ENCODE measurements at places on chromosomes 13 and 19.

- peak; percentile 9 for DNase-seq
Measured at GRCh38 chr19:6947745-6948144, 60.4 kb downstream of the ADGRE1 start.

DNA sequence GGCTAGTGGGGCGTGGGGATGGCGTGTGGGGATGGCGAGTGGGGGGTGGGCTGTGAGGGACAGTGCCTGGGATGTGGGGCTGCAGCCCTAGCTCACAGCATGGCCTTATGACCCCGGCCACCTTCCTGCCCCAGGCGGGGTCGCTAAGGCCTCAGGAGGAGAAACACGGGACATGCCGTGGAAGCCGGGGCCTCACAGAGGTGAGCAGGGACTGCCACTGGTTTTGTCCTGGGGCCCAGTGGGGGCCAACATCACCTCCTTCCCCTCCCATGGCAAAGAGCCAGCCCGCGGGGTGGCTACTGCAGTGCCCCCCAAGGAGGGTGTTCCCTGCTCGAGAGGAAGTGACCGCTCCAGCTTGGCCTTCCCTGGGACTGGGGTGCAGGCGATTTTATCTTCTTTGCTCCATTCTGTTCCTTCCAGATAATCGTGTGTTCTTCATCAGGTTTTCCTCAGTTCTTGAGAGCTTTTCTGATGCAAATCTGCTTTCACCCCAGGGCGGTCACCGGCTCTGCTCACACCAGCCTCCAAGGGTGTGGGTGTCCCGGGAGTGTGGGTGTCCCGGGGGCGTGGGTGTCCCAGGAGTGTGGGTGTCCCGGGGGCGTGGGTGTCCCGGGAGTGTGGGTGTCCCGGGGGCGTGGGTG, 1.2 kb downstream of the F7 start:
- no peak for DNase-seq

DNA sequence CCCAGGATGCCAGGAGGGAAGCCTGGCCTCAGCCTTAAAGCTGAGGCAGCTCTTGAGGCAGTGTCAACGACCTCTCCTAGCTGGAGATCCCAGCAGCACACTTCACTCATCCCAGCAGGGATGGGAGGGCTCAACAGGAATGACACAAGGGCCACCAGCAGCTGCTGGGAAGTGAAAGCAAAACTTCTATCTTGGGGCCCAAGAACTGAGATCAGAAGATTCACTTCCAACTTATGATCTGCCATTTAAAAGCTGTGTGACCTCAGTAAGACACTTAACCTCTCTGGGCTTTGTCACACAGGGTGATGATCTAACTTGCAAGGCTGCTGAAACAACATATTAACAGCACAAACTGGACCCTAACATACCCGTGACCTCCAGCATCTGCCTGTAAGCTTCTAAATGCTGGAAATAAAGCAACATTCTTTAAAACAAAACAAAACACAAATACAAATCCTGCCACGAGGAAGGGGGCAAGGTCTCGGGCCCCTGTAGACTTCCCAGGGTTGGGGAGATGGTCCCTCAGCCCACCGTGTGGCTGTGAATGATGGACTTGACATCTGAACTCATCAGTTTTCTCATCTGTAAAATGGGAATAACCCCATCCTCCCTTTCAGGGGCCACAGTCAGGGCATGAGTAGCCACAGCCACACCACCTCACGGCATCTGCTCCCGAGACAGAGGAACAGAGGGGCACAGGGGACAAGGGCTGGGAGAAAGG, 22.7 kb downstream of the ELL start:
- no peak for DNase-seq

GRCh38 chr19:12453495-12453894, 12.7 kb upstream of the ZNF443 start:
- DNase-seq, result no peak

DNA sequence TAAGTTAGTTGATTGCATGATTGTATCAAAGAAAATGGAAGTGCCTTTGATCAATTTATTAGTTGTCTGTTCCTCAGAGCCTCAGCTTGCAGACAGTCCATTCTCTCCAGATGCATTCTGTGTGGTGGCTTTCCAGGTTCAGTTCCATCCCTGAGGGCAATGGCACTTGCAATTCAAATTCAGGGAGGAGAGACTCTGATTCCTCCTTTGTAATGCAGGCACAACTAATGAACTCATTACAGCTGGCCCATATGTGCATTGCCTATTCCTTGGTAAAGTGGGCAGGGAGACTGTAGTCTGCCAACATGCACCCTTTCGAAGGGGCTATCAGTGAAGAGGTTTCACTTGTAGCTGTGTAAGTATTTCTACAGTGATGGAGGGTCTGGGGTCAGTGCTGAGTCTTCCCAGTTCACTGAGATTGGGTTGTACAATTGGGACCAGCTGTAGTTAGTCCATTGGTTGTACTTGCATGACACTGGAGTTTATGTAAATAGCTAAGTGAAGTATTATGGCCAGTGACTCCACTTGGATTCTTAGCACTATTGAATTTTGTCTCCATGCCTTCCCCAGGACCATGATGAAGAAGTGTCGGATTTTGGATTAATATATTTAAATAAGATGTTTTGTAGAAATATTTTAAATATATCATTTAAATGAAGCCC, 401.7 kb downstream of the GPC6 start:
- no peak for DNase-seq

- no peak for DNase-seq
Measured at GRCh38 chr19:13092606-13093235, 9.9 kb downstream of the LYL1 start.

- DNase-seq, result no peak
Measured at GRCh38 chr19:39943586-39943985, 9.2 kb upstream of the FCGBP start.

DNA sequence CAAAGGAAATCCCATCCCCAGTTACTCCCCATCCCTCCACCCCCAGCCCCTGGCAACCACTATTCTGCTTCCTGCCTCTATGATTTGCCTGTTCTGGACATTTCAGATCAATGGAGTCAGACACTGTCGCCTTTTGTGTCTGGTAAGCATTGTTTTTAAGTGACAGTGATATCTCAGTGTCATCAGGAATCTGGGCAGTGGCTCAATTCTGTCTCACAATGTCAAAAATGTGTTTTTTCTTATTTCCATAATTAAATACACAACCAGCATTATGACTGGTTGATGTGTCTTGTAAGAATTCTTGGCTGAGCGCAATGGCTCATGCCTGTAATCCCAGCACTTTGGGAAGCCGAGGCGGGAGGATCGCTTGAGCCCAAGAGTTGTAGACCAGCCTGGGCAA, 20.2 kb upstream of the PGLS start:
- no peak for DNase-seq

DNA sequence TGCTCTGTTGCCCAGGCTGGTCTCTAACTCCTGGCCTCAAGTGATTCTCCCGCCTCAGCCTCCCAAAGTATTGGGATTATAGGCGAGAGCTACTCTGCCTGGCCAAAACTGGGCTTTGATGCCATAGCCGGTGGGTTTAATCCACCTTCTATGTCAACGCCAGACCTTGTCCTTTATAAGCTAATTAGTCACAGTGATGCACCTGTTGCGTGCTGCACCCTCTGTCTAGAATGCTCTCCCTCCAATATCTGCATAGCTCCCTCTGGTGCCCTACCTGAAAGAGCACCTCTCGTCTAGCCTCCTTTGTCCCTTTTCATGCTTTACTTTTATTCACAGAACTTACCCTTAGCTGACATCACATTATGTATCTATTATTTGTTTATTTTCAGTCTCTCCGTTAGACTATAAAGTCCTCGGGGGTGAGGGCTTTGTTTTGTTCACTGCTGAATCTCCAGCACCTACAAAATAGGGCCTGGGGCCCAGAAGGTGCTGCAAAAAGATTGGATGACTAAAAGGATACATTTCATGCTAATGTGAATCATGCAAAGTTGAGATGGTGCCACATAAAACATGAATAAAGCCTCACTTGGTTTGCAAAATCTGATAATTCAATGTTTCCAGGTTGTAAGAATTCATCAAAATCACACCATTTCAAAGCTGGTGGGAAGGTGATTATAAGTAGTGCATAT, 148.1 kb downstream of the USP12 start:
- DNase-seq, result no peak

DNA sequence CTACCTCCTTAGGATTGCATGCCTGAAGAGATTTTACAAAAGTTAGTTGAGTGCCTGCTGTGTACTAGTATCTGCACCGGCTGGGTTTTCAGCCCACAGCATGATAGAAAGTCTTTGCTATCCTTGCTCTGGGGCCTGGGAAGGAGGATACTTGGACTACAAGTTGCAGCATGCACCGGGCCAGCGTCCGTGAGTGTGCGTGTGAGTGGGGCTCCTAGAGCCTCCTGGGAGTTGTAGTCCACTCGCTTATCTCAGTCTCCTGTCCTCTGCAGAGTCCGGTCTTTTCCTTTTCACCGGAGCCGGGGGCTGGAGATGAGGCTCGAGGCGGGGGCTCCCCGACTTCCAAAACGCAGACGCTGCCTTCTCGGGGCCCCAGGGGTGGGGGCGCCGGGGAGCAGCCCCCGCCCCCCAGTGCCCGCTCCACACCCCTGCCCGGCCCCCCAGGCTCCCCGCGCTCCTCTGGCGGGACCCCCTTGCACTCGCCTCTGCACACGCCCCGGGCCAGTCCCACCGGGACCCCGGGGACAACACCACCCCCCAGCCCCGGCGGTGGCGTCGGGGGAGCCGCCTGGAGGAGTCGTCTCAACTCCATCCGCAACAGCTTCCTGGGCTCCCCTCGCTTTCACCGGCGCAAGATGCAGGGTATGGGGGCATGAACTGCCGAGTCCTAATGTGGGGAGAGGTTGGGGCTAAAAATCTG, 20.6 kb downstream of the BRSK1 start:
- DNase-seq, result no peak

DNA sequence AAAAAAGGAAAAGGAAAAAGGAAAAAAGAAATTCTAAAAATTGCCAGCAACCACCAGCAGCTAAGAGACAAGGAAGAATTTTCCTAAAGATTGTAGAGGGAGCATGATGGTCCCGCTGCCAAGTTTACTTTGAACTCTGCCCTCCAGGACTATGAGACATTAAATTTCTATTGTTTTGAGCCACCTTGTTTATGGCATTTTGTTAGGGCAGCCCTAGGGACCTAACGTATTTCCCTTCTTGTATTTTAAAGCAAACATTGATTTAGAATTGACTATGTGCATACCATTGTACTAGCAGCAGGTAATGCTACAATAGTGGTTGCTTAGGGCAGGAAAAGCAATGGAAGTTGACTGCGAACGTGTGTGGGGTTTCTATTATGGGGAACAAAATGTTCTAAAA, 1414.2 kb downstream of the EFNB2 start:
- no peak for DNase-seq

DNA sequence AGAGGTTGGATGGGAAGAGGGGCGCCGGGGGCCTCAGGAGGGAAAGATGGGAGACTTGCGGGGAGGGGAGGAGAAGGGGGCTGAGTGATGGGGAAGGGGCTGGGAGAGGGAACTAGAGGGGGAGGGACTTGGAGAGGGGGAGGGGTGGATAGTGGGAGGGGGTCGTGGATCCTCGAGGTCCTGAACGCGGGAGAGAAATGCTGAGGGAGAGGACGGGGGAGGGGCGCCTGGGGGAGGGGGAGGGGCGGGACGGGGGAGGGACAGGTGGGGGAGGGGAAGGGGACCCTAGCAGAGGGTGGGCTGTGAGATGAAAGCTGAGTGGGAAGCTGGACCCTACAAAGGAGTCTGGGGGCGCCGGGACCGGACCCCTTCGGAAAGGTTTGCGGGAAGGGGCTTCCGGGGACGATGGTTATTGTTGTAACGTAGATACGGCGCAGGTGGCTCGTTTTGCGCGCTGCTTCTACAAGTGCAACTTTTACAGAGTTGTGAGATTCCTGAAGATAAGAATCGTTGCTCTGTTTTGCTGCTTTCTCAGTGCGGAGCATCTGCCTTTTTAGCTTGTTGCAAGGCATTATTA, 418 bp downstream of the ZNF444 start:
- DNase-seq, result no peak

DNA sequence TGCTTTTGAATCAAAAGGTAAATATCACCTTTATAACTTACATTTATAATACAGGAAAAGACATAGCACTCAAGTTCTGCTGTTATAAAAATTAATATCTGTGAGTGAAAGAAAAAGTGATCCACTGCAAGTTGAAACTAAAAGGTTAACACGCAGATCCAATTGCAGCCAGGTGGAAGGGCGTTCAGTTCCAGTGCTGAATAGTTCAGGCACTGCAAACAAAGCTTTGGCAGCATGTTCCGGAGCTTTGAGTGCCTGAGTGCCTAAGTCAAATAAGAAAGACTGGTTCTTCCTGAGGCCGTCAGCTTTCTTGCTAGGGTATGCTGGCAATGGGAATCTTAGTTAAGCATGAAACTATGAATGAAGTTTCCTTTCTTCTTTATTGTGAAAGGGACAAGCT, 200.3 kb downstream of the LMO7 start:
- DNase-seq, result no peak

DNA sequence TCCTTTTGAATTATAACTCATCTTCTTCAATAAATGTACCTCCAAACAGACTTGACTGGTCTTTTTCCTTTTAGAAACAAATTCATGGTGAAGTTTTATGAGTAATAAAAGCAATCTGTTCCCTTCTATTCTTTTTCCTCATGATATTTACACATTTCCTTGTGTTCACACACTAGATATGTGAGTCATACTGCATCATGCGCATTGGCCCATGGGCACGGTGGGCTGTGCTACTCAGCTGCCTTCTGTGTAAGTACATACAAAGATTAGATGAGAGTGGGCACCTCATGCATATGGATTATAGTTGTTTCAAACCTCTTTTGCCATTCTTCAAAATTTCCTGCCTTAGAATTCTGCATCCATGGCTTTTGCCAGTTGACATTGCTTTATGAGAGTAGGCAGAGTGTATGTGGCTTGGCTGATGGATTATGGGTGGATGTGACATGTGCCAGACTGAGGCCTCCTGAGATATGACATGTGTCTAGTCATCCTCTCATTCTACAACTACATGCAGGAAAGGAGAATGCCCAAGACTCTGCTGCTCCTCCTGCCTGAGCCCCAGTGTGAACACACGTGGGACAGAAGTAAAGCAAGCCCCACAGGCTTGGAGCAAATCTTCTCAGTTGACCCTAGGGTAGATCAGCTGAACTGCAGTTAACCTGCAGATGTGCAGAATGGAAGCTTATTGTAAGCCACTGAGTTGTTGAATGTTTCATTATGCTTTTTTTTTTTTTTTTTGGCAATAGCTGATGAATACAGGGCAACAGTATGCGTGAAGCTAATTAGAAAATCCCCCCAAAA, 109.9 kb downstream of the RBM26 start:
- DNase-seq, result no peak

- no peak for DNase-seq
Measured at GRCh38 chr13:49958321-49958720, 22.2 kb upstream of the SPRYD7 start.

DNA sequence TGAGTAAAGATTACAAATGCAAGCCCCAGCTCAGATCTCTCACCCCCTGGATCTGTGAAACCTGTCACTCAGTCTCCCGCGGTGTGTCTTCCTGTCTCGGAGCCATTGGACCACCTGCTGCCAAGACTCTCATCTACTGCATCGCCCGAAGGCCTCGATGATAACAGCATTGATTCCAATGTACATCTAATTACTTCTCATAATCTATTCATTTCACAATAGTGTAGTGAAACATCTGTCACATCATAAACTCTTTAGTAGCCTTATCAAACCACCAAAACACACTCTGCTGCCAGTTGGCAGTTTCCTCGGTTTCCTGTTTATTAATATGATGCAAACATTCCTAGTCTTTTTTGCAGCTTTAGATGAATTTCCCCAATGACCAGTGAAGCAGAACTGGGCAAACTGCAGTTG, 220.3 kb downstream of the POU4F1 start:
- DNase-seq, result no peak
